ENCODE measurements at places on chromosomes 4 and X. TPM values are rescaled to one million over a fixed set of nuclear protein-coding genes. Genes with fewer than 3 reads are reported as not detected.

The GAGE1 gene
- total RNA-seq = not detected

The TDO2 gene
- 5.8 TPM for total RNA-seq

The TLR8 gene
- not detected for total RNA-seq

The TEC gene
- 3.8 TPM for total RNA-seq

The F9 gene
- total RNA-seq = not detected

The DCX gene
- not detected for total RNA-seq

The SYNPO2 gene
- 2.0 TPM for total RNA-seq

The GABRQ gene
- 0.17 TPM for total RNA-seq

The PCDH19 gene
- under 0.01 TPM for total RNA-seq

The DCAF12L1 gene
- under 0.01 TPM for total RNA-seq

The F8A3 gene
- 4.9 TPM for total RNA-seq

The RAB9B gene
- total RNA-seq = 0.73 TPM

The GPRIN3 gene
- under 0.01 TPM for total RNA-seq
